Activated CD8-positive, alpha-beta memory T cell treated with anti-CD3 and anti-CD28 coated beads, Interleukin-2, amount 10 ng/mL, durations not matched to agents 7 days and 5 days (primary cell): ENCODE measurements at places on chromosomes 3 and 15.

DNA sequence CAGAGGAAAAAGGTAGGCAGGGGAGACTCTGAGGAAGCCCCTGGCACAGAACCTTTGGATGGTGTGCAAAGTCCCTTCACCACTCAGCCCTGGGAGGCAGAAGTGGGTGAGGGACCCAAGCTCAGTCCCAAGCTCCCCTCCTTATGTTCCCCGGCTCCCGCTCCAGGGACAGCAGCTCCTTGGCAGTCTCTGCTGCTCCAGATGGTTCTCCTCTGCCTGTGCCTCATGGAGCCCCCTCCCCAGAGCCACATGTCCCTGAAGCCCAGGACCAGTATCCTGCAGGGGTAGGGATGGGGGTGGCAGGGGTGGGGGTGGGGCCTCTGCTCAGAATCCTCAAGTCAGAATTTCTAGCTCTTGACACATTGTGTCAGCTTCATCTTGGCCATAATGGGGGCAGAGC is 8.0 kb upstream of the CAMKV start:
- DNase-seq: no peak

- DNase-seq: no peak
These were observed 269.2 kb downstream of the SQOR start for GRCh38 chr15:45904019-45904418.

- DNase-seq: no peak
These were observed 134.4 kb upstream of the DAZL start for GRCh38 chr3:16739541-16740105.

DNA sequence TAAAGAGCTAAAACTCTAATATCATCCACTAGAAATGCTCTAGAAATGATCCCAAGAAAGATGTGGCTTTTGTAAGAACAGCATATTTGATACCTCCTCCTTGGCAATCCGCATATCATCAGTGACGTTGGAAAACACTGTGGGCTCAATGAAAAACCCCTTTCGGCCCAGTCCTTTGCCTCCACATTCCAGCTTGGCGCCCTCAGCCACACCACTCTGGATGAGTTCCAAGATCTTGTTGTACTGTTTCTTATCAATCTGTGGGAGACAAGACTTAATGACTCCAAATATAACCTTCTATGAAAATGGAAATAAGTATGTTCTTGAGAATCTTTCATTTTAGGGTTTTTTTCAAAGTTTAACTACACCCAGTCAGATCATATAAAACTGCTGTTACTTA is 103.6 kb downstream of the ALDH1A2 start:
- DNase-seq: no peak

- DNase-seq: no peak
These were observed 80.8 kb upstream of the DPH6 start for GRCh38 chr15:35626571-35627318.

GRCh38 chr3:5463991-5464390 is 276.5 kb downstream of the EDEM1 start:
- DNase-seq: no peak

DNA sequence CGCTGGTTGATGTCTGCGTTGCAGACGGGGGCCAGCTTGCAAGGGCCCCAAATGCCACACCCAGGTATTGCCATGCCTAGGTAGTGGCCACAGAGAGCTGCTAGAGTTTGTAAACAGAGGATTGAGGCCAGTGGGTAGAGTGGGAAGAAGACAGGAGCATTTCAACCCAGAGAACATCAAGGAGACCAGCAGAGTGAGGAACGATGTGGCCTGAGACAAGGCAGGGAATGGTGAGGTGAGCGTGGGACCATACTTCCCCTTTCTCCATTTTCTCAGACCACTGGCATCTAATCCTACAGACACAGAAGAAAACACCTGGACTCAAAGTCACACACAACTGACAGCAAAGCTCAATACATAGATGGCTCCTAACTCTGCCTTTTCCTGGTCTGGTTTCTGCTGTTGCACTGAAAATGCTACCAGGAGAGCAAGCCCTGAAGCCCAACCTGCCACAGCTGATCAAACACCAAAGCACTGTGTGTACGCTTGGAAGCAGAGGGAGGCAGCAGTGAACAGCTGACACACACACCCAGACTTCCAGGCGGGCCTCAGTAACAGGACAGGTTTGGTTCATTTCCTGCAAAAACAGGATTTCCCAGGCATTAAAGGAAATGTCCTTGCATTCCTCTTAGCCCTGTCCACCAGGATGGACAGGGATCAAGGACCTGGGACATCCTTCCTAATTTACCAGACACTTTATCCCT is 1.6 kb downstream of the FAM174B start:
- no peak for DNase-seq

- DNase-seq: no peak
These were observed 30.3 kb downstream of the GPD1L start for GRCh38 chr3:32136703-32137102.

- DNase-seq: no peak
These were observed 39.3 kb downstream of the TRANK1 start for GRCh38 chr3:36905545-36905944.

DNA sequence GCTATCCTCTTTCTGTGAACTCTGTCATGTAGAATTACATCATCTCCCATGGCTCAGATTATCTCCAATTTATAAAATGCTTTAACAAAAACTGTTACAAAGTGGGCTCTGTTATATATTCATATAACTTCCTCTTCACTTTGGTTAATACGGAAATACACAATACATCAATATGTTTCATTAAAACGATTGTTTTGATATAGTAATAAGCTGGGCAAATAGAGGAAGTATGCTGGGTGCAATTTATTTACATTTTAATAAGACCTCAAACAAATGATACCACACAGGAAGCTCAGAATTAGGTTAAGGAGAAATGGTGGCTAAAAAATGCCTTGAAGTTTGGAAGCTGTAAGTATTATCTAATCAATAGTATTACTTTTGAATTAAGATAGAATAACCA is 331.0 kb downstream of the ZBTB20 start:
- DNase-seq: no peak

- no peak for DNase-seq
These were observed 116.5 kb downstream of the LRRK1 start for GRCh38 chr15:101035611-101036010.

- no peak for DNase-seq
These were observed 170.4 kb downstream of the FHIT start for GRCh38 chr3:61080737-61081445.

DNA sequence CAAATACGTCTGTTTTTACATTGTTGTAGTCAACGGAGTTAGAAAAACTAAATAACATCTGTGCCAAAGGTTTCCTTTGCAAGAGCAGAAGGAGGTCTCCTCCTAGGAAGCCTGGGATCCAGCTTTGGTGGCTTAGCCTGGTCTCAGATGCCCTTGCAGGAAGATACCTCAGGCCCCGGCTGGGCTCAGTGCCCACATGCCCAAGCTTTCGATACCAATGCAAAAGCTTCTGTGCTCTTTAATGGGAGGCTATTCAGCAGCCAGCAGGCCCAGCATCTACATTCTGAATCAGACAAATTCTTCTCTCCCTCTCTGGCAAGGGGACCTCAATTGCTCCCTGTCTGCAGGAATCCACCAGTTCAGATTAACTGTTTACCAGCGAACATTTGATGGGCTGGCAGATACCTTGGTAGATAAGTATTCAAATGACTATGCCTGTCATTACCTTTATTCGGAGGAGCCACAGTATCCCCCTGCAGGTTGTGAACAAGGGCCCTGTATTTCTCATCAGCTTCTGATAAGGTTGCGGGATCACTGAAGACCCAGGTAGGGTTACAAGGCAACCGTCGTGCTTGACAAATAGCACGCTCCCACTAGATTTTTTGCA is 180.1 kb upstream of the KBTBD8 start:
- DNase-seq: no peak

DNA sequence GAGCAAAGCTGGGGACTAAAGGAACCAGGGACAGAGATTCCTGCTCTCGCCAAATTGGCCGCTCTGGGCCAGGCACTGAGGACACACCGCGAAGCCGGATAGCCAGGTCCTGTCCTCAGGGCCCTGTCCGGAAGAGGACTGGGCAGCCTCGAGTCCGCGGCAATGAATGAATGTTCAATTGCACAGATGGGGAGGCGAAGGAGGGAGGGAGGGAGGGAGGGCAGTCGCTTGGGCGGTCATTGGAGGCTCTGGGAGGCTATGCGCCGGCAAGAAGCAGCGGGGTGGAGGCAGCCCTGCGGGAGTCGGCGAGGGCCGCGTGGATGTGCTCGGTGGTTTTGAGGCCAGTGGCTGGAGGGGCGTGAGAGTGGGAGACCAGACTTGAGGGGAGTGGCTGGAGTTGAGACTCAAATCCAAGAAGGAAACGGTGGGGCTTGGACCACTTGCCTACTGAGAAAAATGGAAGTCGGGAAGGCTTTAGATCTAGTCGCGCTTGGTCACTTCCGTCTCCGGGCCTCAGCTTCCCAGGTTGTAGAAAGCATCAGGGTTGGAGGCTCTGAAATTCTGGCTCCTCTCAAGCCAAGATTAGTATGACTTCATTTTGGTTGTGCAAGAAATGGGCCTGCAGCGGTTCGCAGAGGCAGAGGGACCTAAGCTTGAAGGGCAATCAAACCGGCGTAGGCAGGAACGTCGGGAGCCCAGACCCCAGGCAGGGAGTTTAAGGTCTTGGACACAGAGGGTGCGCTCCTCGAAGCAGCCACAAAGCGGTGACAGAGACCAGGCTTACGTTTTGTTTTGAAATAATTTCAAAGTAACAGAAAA is 21.1 kb upstream of the PLXND1 start:
- peak; percentile 78 for DNase-seq

DNA sequence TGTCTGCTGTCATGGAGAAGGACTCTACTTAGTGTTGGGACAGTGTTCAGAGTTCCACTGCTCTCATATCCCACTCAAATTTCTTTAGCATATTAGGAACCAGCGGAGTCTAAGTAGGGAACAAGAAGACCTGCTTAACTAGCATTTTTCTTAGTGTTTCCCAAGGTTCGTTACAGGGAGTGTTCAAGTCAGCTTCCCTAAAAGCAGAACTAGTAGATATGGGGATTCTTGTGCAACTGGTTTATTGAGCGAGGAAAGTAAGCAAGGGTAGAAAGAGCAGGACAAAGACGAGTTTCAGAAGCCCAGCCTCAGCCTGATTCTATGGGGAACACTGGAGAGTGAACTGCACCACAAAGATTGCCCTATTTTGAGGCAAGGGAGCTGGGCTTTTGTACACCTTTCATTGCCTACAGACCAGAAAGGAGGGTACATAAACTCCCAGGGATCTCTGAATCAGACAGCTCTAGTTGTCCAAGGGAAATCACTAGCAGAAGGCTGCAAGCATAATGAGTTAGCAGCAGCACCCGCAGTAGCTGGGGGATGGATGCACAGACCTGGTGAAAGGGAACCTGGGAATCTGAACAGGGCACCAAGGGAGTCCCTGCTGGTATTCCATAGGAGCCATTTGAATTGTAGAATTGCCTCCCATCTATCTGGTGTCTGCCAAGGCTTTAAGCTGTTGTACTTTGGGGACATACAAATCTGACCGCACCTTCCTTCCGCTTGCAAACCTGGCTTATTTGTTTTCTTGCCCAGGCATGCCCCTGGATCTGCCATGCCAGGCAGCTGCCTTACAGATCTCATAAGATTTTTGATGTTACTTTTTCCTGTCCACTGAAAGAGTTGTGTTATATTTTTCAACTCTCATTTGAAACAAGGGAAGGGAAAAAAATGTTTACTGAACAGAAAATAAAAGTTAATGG is 15.1 kb downstream of the CMTM7 start:
- DNase-seq: no peak

DNA sequence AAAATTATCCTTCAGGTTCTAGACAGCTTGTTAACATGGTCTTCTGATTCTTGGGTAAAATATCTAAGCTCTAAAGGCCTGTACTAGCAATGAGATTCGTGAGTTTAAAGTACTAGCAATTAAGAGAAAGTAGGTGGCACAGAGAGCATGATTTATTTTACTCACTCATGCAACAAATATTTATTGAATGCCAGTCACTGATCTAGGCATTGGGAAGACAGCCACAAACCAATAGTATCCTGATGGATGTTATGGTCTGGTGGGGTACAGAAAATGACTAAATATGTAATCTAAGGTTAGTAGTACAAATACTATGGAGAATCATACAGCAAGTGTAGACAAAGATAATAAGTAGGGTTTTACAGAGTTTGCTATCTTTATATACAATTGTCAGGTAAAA is 751.3 kb downstream of the ZNF385D start:
- DNase-seq: no peak

GRCh38 chr3:196390116-196390515 is 42.1 kb downstream of the UBXN7 start:
- DNase-seq: no peak

GRCh38 chr15:46170326-46170725 is 535.5 kb downstream of the SQOR start:
- DNase-seq: no peak

DNA sequence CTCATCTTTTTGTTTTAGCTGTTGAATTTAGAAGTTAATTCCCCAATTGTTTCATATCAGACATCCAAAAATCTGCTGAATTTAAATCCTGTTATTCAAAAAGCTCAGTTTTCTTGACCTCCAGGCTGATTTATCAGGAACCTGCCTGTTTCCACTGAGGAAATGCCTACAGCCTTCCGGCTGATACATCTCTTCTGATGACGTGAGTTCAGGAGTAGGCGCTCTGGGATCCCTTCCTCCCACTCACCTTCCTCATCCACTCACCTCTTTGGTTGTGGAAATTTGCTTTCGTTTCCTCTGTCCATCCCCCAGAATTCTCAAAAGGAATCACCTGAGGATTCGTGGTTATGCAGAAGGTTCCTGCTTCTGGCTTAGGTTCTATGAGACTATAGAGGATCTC is 55.4 kb upstream of the ALDH1A3 start:
- no peak for DNase-seq

DNA sequence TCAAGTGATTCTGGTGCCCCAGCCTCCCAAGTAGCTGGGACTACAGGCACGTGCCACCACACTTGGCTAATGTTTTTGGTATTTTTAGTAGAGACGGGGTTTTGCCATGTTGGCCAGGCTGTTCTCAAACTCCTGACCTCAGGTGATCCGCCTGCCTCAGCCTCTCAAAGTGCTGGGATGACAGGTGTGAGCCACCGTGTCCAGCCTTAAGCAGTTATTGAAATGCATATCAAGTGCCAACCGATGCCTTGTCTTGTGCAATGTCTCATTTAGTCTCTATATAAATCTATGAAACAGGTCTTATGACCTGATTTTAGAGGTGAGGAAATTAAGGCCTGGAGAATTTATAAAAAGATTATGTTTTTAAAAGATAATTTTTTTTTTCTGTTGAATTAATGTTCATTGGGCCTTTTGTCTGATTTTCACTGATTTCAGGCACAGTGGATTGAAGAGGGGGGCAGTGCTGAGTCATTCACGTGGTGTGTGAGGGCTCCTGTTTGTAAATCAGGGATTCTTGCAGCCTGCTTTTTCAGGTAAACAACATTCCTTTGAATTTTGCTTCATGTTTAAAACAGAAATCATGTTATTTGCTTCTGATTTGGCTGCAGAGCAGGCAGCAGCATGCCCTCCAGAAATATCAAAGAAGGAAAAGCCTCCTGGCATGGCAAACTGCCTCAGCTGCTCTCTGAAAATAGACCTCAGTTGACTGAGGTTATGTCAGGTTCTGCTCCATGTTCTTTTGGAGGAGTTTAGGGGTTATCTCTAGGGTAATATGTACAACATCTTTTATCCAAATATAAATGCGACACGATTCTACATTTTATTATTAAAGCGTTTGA is 407.0 kb upstream of the RGMA start:
- DNase-seq: no peak
